Naive B cell (primary cell): ENCODE measurements at places on chromosomes 6 and 20. TPM values are rescaled to one million over a fixed set of nuclear protein-coding genes. Genes with fewer than 3 reads are reported as not detected.

The TCP11 gene
- polyA plus RNA-seq: not detected

The DCBLD1 gene
- not detected for polyA plus RNA-seq

GRCh38 chr6:586553-586952, 70.3 kb downstream of the HUS1B start:
- H3K27me3 ChIP-seq: no peaks in the 10 kb centered on the region
- no peak for DNase-seq
- peaks cover 9% of the 10 kb centered on the region for H3K4me1 ChIP-seq
- no peak overlapping the region for H3K27ac ChIP-seq
- H3K4me3 ChIP-seq: no peak overlapping the region

DNA sequence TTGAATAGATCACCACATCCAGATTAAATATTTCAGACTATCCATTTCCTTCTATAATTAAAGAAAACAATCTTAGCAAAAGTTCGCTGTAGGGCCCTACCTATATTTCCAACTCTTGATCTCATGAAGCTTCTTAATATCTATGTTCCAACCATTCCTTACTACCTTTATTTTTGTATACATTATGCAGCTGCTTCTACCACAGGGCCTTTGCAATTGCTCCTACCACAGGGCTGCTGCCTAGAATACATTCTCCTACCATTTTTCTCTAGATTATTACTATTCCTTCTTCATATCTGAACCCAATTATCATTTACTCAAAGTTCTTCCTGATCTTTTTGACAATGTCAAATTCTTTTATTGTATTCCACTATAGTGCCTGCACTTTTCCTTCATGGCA, 516.6 kb downstream of the RFPL4B start:
- H3K27ac ChIP-seq: no peak overlapping the region
- peaks cover 7% of the 10 kb centered on the region for H3K27me3 ChIP-seq
- H3K4me3 ChIP-seq: no peak overlapping the region
- no peaks in the 10 kb centered on the region for H3K4me1 ChIP-seq
- DNase-seq: no peak

DNA sequence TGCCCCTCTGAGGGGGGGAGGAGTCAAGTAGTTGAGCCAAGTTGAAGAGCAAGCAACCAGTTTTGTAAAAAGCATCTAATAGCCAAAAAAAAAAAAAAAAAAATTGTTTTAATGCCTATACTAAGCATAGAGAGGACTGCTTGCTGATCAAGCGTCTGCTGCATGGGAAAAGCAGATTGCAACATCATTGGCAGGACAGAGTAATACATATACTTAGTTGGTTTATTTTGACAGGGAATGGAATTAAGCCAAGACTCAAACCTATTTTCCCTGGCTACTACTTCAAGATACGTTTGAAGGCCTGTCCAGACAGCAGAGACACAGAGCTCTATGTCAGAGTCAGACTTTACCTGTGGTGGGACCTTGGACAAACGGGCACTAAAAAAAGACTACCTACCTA, 120.5 kb downstream of the RTN4IP1 start:
- H3K4me1 ChIP-seq: peaks cover 26% of the 10 kb centered on the region
- no peak overlapping the region for H3K4me3 ChIP-seq
- DNase-seq: no peak
- H3K27me3 ChIP-seq: peaks cover 3% of the 10 kb centered on the region

DNA sequence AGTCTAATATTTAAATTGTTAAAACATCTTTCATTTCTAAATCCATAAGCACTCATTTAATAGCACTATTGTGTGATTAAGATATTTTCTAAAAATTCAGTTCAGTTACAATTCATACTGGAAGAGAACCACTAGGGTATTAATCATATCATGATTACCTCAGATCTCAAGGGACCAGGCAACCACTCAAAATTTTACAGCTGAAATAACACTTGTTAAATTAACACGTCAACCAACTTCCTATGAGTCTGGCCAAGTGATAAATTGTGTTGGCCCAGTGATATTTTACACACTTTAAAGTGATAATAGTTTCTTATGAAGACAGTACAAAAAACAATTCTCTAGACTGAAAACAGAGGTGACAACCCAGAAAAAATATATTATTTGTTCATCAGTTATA, 869.0 kb upstream of the ADGRB3 start:
- no peaks in the 10 kb centered on the region for H3K36me3 ChIP-seq
- no peak for DNase-seq
- H3K4me3 ChIP-seq: no peak overlapping the region
- H3K4me1 ChIP-seq: no peaks in the 10 kb centered on the region

DNA sequence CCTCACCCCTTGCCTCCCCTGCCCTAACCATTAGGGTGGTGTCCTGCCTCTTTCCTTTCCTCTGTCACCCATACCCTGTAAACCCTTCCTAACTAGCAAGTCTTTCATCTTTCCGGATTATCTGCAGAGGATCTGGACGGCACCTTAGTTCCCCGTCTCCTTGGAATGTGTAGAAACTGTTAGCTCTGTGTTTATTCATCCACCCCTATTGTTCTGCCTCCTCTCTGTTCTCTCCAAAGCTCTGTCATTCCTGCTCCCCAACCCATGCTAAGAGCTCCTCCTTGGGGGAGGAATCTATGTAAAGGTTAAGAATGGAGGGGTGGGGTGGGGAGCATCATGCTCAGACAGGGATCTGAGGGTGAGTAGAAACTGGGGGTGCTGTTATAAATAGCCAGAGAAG, 39.4 kb upstream of the KCNK5 start:
- no peak for DNase-seq
- H3K4me3 ChIP-seq: no peak overlapping the region
- no peak overlapping the region for H3K27ac ChIP-seq
- peaks cover 13% of the 10 kb centered on the region for H3K27me3 ChIP-seq
